ENCODE measurements at places on chromosomes 11 and 22.

- no peak for DNase-seq
Observed at GRCh38 chr11:5690216-5690615, 626 bp downstream of the TRIM22 start.

GRCh38 chr11:360326-361280 is 8.7 kb upstream of the B4GALNT4 start:
- DNase-seq: no peak

- DNase-seq: no peak
Observed at GRCh38 chr11:1750481-1750839, at the start of gene IFITM10. Gene IFITM10, minus strand, starts transcription at chr11:1750595. Its CDS starts 153 bp downstream, at chr11:1750442.

GRCh38 chr11:82899957-82900276 is 313 bp downstream of the PRCP start:
- DNase-seq: no peak

DNA sequence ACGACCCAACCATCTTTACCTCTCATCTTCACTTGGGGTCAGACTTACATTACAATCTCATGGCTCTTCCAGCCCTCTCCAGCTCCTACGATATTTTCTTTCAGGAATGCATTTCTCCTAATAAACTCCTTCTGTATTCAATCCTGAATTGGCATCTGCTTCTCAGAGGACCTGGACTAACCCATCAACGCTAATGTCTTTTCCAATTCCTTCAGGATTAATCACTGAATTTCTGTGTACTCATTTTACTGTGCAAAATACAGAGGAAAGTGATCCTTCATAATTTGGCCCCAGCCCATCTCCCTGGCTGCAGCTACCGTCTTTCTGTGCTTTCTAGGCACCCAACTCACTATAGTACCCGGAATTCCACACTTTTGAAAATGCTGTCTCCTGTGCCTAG is 239.2 kb downstream of the METTL15 start:
- DNase-seq: no peak

GRCh38 chr11:113668255-113668654 is 37.9 kb downstream of the TMPRSS5 start:
- DNase-seq: no peak

DNA sequence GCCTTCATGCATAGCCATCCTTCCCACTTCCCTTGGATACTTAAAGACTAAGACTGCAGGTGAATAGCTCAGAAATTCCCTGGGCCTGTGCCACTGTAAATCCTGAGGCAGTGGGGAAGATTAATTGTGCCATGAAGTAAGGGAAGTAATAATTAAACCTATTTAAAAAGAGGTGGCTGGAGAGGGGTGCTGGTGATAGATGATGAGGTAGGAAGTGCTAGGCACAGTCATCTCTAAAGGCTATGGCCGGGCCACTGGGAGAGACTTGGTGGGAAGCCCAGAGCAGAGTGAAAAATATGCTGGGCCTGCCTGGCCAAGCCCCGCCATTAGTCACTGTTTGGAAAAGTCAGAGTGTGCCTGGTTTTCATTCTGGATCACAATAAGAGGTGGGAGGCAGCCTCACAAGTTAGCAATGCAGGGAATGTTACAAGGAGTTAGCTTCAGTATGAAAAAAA is 197.2 kb upstream of the PITPNB start:
- no peak for DNase-seq

DNA sequence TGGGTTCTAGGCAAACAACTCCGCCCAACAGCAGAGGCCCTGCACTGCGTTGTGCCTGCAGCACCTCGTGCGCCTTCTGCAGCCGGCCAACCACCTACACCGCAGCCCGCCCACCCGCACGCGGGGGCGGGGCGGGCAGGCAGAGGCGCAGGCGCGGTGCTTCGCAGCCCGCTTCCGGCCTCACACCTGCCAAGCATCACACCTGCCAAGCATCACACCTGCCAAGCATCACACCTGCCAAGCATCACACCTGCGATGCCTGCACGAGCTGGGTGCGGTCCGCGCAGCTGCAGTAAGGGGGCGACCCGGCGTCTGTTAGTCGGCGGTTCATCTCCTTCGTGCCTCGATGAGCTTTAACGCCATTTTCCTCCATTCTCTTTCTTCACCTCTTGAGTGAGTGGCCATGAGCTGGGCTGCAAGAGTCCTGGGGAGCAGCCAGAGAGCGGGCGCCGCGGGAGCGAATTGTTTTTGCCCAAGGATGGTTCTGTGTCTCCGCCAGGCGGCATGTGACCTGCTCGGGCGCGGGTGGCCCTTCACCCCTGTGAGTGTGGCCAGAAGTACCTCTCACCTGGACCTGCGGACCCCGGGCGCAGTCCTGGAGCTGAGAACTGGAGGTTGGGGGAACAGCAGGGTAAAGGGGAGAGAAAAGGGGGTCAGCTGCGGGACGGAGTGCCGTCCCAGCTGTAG is at the start of gene LDHAL6A:
Gene LDHAL6A, plus strand, starts transcription at position 171 of the 687 bp plus-strand sequence. CDS start 825 bp downstream, outside the sequence.
- no peak for DNase-seq

DNA sequence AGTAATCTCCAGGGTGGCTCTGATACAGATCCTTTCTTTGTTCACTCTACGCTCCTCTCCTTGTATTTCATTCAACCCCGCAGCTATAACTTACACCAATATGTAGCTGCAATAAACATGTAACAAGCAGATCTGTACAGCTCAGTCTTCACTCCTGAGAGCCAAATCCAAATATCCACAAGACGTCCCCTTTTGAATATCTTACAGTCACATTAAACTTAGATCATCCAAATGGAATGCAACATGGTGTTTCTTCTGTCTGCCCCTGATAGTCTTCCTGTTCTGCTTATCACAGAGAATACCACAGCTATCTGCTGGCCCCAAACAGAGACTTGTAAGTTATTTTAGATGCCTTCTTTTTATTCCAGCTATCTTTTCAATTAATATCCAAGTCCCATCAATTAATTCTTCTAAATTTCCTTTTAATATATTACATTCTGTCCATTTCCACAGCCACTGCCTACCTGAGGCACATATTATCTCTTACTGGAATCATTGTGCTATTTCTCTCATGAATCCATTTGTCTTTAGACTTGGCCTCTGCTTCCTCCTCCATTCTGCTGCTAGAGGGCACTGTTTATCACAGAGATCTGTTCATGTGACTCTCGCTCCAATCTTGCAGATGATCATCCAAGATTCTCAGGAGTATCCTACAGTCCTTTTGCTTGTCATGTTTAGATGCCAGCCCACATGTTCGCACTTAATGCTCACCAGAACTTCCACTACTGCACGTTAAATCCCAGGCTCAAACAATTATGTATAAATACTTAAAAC is 908.6 kb downstream of the NTM start:
- DNase-seq: no peak

DNA sequence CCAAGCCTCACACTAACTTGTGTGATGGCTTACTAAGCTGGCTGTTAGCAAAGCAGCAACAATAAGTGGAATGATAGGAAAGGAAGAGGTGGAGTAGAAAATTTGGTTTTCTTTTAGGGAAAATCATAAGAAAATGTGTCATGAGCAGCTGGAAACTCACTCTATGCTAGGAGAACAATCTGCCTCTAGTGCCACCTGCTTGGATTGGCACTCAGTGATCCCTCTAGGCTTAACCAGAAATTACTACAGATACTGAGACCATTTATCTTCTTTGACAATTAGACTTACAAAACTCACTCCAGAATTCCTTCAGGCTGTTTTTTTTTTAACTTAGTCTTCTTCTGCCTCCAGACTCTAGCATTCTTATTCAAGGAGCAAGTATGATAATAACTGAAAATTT is 117.3 kb downstream of the CD44 start:
- no peak for DNase-seq

DNA sequence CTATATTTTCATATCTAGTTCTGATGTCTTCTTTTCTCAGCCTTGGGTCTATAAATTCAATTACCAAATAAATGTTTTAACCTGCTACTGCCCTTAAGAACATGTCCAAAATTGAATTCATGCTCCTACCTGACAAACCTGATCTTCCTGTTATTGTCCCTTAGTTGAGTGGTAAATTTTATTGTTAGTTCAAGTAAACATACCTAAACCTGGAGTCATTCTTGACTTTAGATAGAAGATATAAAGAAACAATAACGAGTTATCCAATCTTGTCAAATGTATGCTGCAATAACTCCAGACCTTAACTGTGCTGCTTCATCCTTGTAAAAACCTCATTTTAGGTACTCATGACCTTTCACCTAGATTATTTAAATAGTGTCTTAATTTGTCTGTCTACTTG is 34.6 kb upstream of the SC5D start:
- DNase-seq: no peak

GRCh38 chr11:2580061-2580421 is 119.8 kb downstream of the KCNQ1OT1 start:
- DNase-seq: no peak

DNA sequence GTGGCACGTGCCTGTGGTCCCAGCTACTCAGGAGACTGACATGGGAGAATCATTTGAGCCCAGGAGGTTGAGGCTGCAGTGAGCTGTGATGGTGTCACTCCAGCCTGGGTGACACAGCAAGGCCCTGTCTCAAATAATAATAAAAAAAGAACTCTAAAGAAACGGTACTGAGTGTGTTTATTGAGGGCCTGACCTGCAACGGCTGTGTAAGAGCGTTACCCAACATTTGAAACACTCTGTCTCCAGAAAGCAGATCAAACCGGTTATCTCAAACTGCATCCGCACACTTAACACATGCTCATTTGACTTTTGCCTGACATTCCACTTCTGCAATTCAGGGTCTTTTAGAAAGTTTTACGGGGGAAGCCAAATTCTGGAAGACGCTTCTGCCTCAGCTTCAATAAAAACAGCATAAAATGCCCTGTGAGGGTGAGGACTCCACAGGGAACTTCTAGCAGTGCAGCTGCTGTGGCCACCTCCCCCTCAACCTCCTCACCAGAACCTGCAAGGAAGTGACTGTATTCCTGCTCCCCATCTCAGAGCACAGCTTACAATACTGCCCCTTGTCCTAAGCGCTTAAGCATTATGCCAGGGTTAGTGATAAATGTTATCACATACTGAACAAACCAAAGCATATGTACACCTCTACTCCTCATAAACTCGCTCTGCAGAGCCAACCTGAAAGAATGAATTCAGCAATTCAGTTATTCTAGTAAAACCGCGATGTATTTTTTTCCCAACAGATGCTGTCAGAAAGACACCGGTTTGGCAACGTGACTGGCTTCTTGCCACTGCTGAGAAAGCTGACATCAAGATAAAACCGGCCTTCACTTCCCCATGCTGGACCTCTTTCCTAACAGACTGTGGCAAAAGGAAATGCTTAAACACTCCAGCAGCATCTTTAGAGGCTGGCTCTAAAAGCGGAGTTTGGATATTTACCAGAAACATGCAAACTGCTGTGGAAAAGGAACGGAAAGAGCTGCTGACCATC is 52.2 kb downstream of the PRDM10 start:
- no peak for DNase-seq

DNA sequence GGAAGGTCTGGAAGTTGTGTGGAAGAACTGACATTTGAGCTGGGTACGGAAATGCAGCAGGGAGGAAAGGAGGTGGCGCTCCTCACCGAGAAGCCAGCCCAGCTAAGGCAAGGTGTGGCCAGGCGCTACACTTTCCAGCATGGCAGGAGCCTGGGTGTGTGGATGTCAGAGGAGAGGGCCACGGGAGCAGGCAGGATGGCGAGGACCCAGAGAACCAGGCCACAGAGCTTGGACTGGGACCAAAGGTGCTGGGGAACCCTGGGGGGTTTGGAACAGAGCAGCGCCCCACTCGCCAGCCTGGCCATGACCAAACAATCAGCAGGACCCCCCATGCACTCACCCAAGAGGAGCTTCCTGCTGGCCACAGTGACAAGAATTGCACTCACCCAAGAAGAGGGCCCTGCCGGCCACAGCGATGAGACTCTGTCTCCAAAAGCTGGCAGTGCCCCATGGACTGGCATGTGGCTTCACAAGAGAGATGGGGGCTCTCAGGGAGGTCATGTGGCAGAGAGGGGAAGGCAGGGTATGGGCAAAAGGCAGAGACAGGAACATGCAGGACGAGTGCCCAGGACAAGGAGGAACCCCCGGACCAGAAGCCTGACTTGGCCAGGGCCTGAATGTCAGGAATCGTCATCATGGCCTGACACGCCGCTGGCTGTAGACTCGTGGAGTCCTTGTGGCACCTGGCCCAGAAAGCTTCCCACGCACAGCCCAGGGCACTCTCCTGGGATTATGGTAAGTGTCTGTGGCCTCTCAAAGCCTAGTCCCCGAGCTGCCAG is 45.4 kb downstream of the IGF2 start:
- DNase-seq: no peak

- no peak for DNase-seq
Observed at GRCh38 chr11:61704838-61705237, 24.6 kb downstream of the DAGLA start.

GRCh38 chr22:21688341-21688705 is 22.5 kb downstream of the PPIL2 start:
- no peak for DNase-seq

- DNase-seq: no peak
Observed at GRCh38 chr11:4637662-4638047, 378 bp downstream of the OR51D1 start.

DNA sequence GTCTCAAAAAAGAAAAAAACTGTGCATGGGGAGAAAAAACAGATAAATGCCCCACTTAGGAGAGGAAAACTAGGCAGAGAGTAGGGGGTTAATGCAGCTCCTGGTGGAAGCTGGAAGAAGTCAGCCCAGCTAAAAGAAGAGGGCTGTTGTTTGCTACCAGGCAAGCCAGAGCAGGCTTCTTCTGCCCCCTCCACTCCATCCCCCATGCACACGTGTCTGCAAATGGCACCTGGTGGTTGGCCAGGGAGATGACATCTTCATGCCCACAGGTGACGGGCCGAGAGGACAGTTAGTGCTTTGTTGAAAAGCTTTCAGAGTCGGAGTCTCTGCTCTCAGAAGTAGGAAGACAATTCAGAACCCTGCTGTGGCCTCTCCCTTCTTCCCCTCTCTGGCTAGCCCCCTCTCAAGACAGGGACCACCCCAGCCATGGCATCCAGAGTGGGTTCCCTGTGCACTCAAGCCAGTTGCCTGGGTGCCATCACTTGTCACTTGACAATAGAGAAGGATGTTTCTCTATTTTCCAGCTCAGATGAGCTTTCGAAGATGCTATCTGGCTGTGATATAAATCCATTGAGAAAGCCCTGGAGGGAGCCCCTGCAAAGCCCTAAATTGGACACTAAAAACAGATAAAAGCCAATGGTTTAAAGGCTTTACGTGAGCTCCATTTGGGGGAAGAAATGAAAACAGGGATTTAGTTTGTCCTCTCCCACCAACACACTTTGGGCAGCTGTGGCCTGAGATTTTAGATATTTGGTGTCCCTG is 142.0 kb downstream of the TRIM29 start:
- no peak for DNase-seq

- no peak for DNase-seq
Observed at GRCh38 chr11:4455419-4455818, 6.3 kb downstream of the OR52K2 start.

DNA sequence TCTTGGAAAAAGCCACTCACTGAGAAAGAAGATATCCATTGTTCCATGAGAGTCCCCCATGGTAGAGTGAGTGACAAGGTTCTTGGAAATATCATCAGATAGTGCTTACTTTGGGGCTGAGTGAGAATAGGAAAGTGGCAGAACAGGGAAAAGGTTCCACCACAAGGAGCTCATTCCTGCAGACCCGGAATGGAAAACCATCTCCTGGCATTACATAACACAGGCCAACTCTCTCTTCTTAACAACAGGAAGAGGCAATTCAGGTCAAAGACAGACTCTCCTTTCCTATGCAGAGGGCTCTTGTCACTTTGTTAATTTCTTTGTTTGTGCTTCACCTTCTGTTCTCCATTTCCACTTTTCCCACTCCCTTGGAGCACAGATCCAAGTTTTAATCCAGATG is 259.7 kb downstream of the KIRREL3 start:
- no peak for DNase-seq
